Panc1 (cell line): ENCODE measurements at places on chromosomes 6 and 20. TPM values are rescaled to one million over a fixed set of nuclear protein-coding genes. Genes with fewer than 3 reads are reported as not detected.

TULP1 gene
- total RNA-seq, result not detected

NT5E gene
- 58.4 TPM for total RNA-seq

ARMH2 gene
- not detected for total RNA-seq

KCNG1 gene
- 7.4 TPM for total RNA-seq

IL17A gene
- total RNA-seq, result not detected

SFTA2 gene
- total RNA-seq, result not detected

C6orf163 gene
- total RNA-seq, result 1.3 TPM

EDEM2 gene
- total RNA-seq, result 34.7 TPM

TBCC gene
- 25.7 TPM for total RNA-seq

GGTLC1 gene
- total RNA-seq, result 0.18 TPM

BAG2 gene
- 14.0 TPM for total RNA-seq

OPN5 gene
- total RNA-seq, result not detected

IRF4 gene
- 0.72 TPM for total RNA-seq

C6orf141 gene
- total RNA-seq, result 0.15 TPM

MRPS18B gene
- 69.1 TPM for total RNA-seq

RSPH9 gene
- total RNA-seq, result 0.28 TPM

GSTA3 gene
- not detected for total RNA-seq

DCBLD1 gene
- 29.0 TPM for total RNA-seq

PRR18 gene
- total RNA-seq, result 0.23 TPM

CLDN20 gene
- total RNA-seq, result not detected
